Endothelial cell of umbilical vein (primary cell): ENCODE measurements at places on chromosomes 12 and 14.

DNA sequence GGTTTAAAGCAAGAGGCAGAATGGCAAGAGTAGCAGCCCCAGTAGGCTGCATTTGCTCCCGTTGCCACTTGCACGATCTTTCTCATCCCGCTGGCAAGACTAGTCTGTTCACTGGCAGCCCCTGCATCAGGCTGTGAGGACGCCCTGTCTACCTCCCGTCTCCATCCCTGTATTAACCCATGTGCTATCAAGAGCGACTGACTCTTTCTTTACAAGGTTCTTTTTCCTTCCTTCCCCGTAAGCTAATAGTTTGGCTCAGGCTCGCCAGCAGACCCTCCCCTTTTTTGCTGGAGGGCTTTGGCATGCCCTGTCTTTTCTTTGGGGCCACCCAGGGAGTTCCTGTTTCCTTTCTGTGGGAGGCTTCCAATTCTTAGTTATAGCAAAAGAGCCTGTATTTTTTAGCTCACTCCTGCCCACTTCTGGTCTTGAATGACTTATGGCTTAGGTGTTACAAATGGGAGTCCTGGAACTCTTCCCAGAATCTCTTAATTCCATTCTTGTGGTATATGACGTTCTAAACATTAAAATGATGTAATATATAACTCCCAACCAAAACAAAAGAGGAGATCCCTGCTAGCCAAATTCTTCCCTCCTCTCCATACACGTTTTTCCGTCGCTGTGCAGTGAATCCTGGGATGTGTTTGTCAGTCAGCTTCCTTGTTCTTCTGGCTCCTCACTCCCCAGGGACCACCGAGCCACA is 149.0 kb downstream of the PRKCH start:
- peak; percentile 82 for DNase-seq

- DNase-seq = no peak
Measured at GRCh38 chr14:99880651-99881420, 87.6 kb downstream of the EML1 start.

GRCh38 chr12:636632-637031 is 26.6 kb downstream of the NINJ2 start:
- no peak for DNase-seq

GRCh38 chr14:35910191-35910590 is 84.1 kb downstream of the BRMS1L start:
- DNase-seq = no peak

DNA sequence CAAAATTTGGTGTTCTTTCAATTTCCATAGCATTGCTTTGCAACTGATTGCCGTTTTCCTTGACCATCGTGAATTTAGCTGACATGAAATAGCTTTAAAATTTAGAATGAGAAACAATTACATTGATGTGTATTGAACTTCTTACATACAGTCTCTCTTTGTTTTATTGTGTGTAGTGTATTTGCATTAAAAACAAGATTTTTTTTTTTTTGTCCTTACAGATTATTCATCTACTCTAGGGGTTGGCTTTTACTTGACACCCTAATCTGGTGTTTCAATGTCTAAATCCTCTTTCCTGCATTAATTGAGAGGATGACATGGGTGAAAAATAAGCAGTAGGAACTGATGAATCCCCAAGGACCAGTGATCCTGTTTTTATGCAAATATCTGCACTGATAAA is 20.6 kb downstream of the LIN52 start:
- no peak for DNase-seq

- no peak for DNase-seq
Measured at GRCh38 chr12:96171905-96172304, 22.3 kb upstream of the ELK3 start.

- no peak for DNase-seq
Measured at GRCh38 chr12:104764225-104765091, 193.6 kb downstream of the SLC41A2 start.

DNA sequence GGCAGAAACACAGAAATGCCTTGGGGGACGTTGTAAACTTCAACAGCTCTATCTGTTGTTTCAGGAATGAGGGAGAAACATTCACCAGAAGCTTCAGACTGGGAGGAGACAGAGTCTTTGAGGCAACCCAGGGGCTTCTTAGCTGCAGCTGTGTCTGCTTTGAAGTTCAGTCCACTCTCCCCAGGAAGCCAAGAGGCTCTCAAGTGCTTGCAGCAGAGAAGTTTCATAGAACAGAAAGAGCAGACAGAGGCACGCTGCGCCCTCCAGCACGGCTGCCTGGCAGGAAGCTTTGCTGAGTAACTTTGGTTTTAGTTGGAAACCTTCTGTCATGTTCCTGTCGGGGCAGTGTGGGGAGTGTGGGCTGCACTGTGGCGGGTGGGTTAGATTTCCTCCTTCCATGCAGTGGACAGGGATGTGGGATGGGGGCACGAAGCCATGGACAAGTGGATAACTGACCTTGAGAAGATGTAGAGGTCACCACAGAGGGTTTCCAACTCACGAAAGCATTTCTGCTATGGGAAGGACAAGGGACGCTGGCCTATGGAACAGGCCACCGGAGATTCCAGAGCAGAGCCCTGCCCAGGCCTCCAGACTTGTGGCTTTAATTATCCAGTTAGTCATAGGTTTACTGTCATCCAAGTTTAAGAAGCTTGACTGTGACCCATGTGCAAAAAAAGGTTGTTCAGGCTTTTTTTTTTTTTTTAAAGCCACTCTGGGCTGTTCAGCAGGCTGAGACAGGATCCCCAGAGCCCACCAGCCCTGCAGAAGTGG is 107.7 kb downstream of the ARF6 start:
- peak; percentile 67 for DNase-seq

GRCh38 chr14:58362798-58363412 is 32.8 kb upstream of the TOMM20L start:
- peak; percentile 28 for DNase-seq

GRCh38 chr12:124727264-124727800 is 136.3 kb downstream of the SCARB1 start:
- peak; percentile 86 for DNase-seq

DNA sequence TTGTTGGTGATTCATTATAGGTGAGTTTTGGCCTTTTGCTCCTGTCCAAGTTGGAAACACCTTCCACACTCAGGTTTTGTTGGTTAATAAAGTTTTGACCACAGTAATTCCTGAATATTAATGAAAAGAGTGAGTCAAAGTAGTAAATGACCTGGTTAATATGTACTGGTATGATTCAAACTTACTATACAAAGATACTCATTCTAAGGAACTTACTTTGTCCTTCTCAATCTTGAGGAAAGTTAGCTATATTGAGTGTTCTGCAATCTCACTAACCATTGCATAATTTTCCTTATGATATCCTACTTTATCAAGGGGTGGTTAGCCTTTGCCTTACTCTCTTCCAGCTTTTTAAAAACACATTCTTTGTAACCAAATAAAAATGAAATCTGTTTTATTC is 20.9 kb upstream of the HECTD1 start:
- no peak for DNase-seq

DNA sequence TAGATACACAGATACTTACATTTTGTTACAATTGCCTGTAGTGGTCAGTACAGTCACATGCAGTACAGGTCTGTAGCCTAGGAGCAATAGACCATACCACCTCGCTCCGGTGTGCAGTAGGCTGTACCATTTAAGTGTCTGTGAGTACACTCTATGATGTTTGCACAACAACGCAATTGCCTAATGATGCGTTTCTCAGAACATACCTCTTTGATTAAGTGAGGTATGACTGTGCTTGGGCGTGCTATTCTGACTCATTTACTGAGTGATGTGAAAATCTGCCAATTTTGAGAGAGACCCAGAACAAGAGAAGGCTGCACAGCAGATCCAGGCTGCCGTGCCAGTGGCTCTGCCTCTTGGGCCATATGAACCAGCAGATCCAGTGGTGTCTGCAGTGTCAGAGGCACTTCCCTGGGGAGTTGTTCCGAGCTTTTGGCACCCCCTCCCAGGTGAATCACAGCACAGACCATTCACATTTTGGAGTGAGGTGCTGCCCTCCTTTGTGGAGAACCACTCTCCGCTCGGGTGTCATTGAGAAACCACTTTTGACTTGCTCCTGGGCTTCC is 20.4 kb downstream of the DLK1 start:
- no peak for DNase-seq

- no peak for DNase-seq
Measured at GRCh38 chr14:47626151-47627035, 49.0 kb downstream of the MDGA2 start.

- DNase-seq = no peak
Measured at GRCh38 chr12:151579-151978, 62.4 kb downstream of the SLC6A12 start.

GRCh38 chr14:85535321-85535720 is 5.4 kb downstream of the FLRT2 start:
- peak; percentile 56 for DNase-seq

- DNase-seq = no peak
Measured at GRCh38 chr12:62520361-62520760, 53.7 kb downstream of the MON2 start.

- DNase-seq = peak; percentile 24
Measured at GRCh38 chr12:12097891-12098690, 27.4 kb downstream of the BCL2L14 start.

DNA sequence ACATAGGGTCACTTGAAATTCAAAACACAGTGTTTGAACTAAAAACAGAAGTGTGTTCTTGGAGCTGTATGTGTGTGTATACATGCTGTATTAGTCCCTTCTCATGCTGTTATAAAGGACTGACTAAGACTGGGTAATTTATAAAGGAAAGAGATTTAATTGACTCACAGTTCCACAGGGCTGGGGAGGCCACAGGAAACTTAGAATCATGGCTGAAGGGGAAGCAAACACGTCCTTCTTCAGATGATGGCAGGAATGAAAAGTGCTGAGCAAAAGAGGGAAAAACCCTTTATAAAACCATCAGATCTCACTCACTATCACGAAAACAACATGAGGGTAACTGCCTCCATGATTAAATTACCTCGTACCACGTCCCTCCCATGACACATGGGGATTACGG is 224.1 kb downstream of the BCAT1 start:
- DNase-seq = no peak

- DNase-seq = no peak
Measured at GRCh38 chr12:45696049-45696448, 33.5 kb upstream of the ARID2 start.

GRCh38 chr12:9049520-9050133 is 60.3 kb downstream of the KLRG1 start:
- DNase-seq = peak; percentile 62

- no peak for DNase-seq
Measured at GRCh38 chr14:98634043-98634820, 637.8 kb downstream of the BCL11B start.

DNA sequence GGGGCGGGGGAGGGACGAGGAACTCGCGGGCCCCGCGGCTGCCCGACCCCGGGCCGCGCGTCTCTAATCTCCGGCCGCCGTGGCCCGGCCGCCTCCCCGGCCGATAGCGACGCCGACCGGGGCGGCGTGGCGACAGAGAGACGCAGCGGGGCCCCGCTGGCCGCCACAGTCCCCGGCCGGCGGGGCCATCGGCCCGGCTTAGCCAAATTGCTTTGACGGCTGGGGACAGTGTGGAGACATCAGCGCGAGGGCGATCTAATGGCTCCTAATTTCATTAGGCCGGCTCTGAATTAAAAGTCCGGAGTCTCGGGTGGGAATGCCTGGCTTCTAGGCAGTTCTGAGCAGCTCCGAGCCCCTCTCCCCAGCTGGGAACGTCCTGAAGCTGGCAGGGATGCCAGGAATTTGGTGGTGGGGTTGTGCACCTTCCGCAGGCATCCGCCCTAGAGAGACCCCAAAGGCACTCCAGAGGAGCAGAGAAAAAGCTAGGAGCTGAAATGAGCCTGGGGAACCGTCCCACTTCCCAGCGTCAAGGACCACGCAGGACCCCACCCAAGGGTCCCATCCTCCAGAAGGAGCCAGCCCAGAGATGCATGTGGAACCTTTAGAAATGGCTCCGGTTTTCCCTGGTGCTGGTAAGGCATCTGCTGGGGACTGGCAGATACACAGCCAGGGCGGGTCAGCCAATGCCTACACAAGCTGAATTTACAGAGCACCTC is 9.6 kb downstream of the TBX5 start:
- no peak for DNase-seq

DNA sequence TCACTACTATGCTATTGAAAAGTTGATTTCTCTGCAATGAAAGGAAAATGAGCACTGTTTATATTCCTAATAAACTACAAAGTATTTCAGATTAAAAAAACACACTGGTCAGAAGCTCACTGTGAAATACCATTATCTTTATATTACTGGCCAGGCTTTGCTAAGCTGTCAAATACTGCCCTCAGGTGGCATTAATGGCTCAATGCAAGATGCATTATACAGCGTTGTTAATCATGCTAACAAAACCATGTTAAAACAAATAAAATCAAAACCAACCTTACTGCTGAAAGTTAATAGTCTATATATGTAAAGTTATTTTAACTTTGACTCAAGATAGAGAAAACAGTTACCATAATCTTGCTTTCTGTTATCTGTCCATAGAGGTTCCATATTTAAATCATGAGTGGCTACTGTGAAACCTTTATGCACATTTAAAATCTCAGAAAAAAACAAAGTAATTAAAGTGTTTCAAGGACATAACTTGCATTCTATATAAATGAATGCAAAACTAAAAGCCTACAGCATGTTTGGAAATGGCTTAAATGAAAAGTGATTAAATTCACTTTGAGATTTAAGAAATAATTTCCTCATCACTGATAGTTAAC is 121.7 kb downstream of the RALGAPA1 start:
- peak; percentile 62 for DNase-seq

DNA sequence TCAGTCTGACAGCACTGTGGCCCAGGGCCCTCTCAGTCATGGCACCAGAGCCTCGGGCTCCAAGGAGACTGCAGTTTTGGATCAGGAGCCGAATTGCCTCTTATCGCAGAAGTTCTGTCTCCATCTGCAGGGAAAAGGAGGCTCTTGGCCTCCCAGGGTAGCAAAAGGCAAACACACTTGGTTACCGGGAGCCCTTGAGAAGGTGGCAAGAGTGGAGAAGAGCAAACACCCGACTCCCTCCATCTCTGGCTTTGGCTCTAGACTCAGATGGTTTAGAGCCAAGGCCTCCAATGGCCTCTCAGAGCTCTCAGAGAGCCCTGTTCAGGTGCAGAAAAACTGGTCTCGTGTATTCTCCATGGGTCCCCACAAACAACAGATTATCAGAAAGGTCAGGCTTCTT is 44.6 kb downstream of the NINJ2 start:
- DNase-seq = no peak

DNA sequence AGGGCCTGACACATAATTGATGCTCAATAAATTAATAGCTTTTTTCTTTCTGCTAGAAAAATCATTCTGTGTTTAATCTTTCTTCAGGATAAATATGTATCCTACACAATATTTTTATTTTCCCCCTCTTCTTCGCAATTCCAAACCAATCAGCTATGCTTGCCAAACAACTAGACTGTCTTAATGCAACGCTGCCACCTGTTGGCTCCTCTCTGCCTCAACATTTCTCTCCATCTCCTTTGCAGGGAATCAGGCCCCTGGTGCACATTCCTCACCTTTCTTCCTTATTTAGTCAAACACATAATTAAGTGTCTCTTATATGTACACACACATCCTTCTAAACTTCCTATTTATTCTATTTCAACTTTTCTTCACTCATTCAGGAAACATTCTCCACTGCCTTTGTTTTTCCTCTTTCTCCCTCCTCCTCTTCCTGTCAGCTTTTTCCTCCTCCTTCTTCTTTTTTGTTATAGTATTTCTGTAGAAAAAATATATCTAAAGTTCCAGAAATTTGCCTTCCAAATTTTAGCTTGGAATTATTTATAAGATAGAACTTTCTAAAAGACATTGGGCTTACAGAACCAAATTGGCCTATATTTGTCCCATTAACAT is 406.0 kb downstream of the PRKD1 start:
- peak; percentile 6 for DNase-seq
